HTR-8/SVneo (cell line): ENCODE measurements at places on chromosomes 2 and 18.

DNA sequence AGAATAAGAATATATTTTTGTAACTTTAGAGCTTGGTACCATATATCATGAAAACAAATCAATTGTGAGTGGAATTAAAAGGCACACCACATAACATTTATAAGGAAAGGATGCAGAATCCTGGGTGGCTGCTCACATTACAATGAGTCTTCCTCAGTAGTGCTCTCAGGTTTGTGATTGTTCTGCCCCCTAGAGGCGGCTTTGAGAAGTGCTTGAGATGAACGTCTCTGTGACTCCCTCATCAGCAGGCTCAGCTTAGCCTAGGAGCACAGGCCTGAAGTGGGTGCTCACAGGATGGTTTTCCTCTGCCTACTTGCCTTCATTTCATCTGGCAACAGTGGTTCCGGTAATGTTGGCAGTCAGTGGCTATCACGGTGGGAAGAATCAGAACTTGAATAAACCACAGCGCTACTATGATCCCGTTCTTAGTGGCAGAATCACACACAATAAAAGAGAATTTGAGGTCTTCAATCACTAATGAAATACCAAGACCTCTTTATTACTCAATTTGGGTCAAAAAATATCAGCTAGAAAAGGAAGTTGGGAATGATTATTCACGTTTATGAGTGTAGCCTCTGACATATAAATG is 38.1 kb upstream of the B4GALT6 start:
- DNase-seq: peak; percentile 52

GRCh38 chr2:32278478-32278853 is 762 bp downstream of the YIPF4 start:
- no peak for DNase-seq

GRCh38 chr2:61266632-61267505 is 104.9 kb downstream of the C2orf74 start:
- DNase-seq: no peak

DNA sequence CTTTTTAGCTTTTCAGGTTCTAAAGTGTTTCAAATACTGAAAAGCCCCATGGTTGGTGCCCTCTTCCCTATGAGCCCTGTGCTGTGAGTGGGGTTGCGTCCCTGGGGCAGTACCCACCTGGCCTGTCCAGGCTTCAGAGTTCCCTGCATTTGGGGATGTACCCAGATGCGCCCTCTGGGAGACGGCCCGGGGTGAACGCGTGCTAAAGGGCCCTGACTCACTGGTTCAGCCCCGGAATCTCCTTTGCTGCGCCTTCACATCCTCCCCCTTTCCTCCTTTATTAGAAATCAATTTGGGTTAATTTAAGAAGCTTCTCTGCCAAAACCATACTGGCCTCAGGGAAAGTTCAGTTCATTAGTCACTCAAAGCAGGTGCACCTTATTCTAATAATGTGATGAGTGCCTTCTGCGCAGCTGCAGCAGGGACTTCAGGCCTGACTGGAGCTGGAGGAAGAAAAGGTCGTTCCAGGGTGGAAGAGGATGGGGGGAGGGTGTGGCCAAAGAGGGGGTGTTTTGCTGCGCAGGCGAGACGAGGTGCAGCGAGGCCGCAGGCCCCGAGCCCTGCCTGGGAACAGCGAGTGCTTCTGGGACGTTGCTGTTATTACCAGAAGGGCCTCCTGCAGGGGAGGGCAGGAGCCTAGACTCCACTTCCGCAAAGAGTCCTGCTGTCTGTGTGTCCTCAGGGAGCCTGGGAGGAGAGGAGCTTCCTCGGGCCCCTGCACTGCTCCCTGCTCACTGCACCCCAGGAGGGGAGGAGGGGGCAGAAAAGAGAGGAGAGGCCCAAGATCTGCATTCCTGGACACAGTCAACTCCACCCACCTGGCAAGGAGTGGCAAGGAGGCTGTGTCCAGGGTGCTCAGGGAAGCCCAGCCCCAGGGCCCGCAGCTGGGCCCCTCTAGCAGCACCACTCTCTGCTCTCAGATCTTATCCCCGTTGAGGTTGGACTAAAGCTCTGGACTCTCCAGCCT is 223.2 kb upstream of the PXDN start:
- no peak for DNase-seq

DNA sequence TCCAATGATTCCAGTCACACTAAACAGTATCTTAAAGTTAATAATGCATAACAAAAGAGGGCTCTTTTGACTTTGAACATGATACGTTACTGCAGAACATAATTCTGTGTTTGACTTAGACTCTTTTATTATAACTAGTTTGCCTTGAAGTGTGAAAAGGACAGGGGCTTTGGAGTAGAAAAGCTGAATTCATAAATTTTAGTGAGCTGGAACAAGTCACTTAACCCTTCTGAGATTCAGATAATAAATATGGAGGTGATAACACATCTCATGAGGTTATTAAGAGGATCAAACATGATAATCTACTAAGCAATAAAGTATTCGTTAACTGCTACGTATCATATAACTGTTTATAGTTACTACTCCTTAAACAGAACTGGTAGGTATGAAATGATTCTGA is 44.7 kb upstream of the FLACC1 start:
- DNase-seq: no peak

- no peak for DNase-seq
Observed at GRCh38 chr2:191835100-191835499, 11.8 kb downstream of the CAVIN2 start.

GRCh38 chr2:200861617-200862155 is 2.8 kb downstream of the CLK1 start:
- no peak for DNase-seq
